ENCODE measurements at places on chromosomes 4 and X. TPM values are rescaled to one million over a fixed set of nuclear protein-coding genes. Genes with fewer than 3 reads are reported as not detected.

The UGT2B17 gene
- polyA plus RNA-seq: 287 TPM

The SORBS2 gene
- 34.4 TPM for polyA plus RNA-seq

DNA sequence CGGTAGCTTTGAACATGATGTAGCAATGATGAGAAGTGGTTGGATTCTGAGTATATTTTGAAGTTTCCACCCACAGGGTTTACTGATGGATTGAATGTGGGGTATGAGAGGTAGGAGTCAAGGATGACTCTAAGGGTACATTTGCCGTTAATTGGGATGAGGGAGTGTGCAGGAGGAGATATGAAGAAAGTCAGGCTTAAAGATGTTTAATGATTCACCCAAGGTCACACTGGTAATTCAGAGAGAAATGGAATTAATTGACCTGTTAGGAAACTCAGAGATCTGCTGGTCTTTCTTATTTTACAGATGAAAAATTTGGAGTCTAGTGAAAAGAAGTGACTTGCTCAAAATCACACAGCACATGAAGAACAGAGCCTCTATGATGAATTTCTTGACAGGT lies 390.7 kb downstream of the GBA3 start:
- no peaks in the 10 kb centered on the region for H3K27me3 ChIP-seq
- H3K4me1 ChIP-seq: no peaks in the 10 kb centered on the region
- H3K4me3 ChIP-seq: no peak overlapping the region
- no peak for DNase-seq
- no peak overlapping the region for H3K27ac ChIP-seq

DNA sequence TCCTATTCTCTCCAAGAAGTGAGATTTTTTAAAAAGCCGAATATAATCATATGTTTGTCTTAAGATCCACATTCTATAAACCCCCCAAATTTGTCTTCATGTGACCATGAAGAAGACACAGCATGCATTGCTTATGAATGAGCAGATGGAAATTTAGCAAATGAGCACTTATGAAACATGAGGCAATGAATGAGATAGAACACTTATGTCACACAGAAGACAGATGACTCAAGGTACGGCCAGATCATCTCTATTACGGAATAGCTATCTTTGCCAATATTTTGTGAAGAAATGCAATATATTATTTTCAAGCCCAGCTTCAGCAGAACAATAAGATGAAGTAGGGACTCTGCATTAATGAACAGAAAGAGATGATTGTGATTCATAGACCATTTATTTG lies 21.4 kb downstream of the PHEX start:
- H3K27me3 ChIP-seq: no peaks in the 10 kb centered on the region
- H3K27ac ChIP-seq: no peak overlapping the region
- no peak overlapping the region for H3K4me3 ChIP-seq
- DNase-seq: no peak

DNA sequence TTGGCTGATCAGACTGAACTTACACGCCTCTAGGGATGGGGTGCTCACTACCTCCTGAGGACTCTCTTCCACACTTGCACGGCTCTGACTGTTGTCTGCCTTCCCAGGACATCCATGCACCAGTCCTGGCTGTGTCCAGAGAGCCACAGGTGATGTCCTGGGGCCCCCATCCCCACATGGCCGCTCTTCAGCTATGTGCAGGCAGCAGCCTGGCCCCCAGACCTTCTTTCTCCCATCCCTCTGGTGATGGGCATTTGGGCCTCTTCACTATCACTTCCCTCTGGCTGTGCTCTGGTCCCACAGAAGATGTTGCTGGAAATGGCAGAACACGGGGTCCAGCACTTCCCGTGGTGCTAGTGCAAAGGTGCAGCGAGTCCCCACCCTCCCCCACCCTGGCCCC lies 40.9 kb upstream of the HMX1 start:
- H3K27ac ChIP-seq: no peak overlapping the region
- H3K36me3 ChIP-seq: no peaks in the 10 kb centered on the region
- DNase-seq: no peak
- H3K4me3 ChIP-seq: no peak overlapping the region
- peaks cover 6% of the 10 kb centered on the region for H3K27me3 ChIP-seq

DNA sequence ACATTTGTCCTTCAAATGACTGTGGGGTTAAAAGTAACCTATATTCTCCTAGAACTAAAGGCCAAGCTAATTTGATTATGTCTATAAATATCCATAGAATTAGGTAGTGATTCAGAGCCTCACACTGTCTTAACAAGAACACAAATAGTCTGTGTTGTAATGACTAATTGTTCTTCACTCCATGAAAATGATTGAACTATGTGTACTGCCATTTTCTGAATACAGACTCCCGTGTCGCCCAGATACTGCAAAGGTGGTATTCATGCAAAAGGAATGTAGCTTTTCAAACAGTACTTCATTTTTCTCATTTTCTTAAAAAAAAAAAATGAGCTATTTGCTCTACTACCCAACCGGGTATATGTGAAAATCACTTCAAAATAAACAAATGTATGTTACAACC lies 11.3 kb upstream of the PHKA2 start:
- no peak for DNase-seq
- no peaks in the 10 kb centered on the region for H3K36me3 ChIP-seq

GRCh38 chrX:16993791-16994318 lies 47.4 kb downstream of the REPS2 start:
- H3K36me3 ChIP-seq: no peaks in the 10 kb centered on the region
- no peak for DNase-seq
- no peak overlapping the region for H3K4me3 ChIP-seq
- H3K27ac ChIP-seq: no peak overlapping the region
- H3K27me3 ChIP-seq: no peaks in the 10 kb centered on the region

GRCh38 chrX:22652596-22652995 lies 347.2 kb upstream of the DDX53 start:
- H3K4me1 ChIP-seq: peaks cover 12% of the 10 kb centered on the region
- H3K36me3 ChIP-seq: no peaks in the 10 kb centered on the region
- peak overlapping the region; percentile 97 for H3K27ac ChIP-seq
- no peak overlapping the region for H3K4me3 ChIP-seq
- H3K27me3 ChIP-seq: no peaks in the 10 kb centered on the region

DNA sequence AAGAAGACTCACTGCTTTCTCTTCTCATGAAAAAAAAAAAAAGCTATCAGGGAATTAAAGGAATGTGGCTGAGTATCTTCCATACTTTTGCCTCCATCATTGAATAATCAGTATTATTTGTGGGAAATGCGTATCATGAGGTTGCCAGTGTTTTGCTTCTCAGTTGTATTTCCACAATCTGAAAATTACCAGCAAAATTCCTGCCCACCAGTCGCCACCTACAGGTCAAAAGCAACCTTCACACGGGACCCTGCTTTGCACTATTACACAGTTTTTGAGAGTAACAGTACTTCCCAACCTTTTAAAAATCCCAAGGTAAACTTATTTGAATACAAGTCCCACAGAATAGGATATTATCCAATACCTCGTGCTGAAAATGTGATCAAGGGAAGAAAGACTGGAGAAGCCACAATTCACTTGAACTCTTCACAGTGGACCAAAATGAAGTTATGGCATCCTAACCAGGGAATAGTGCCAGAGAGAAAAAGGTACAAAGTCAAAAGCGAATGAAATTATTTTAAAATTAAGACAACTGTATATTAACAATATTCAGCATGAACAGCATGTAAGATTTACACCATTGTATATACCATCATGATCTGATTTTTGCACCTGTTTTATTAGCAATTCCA lies 30.4 kb downstream of the PGRMC1 start:
- H3K27ac ChIP-seq: no peak overlapping the region
- no peaks in the 10 kb centered on the region for H3K36me3 ChIP-seq
- H3K4me1 ChIP-seq: no peaks in the 10 kb centered on the region
- DNase-seq: peak; percentile 2

- H3K27ac ChIP-seq: no peak overlapping the region
- peaks cover 15% of the 10 kb centered on the region for H3K4me1 ChIP-seq
- DNase-seq: no peak
- H3K36me3 ChIP-seq: peaks cover 4% of the 10 kb centered on the region
These were observed 1.4 kb upstream of the PRICKLE3 start for GRCh38 chrX:49187526-49187925.

GRCh38 chrX:95760356-95760755 lies 924.3 kb upstream of the DIAPH2 start:
- H3K27me3 ChIP-seq: no peaks in the 10 kb centered on the region
- H3K4me1 ChIP-seq: no peaks in the 10 kb centered on the region
- no peak overlapping the region for H3K27ac ChIP-seq
- H3K36me3 ChIP-seq: no peaks in the 10 kb centered on the region
- H3K4me3 ChIP-seq: no peak overlapping the region

The NXF2 gene
- polyA plus RNA-seq: not detected

- H3K27me3 ChIP-seq: no peaks in the 10 kb centered on the region
- peaks cover 45% of the 10 kb centered on the region for H3K4me1 ChIP-seq
- H3K36me3 ChIP-seq: no peaks in the 10 kb centered on the region
These were observed 4.8 kb downstream of the LRRC66 start for GRCh38 chr4:52015366-52015765.

DNA sequence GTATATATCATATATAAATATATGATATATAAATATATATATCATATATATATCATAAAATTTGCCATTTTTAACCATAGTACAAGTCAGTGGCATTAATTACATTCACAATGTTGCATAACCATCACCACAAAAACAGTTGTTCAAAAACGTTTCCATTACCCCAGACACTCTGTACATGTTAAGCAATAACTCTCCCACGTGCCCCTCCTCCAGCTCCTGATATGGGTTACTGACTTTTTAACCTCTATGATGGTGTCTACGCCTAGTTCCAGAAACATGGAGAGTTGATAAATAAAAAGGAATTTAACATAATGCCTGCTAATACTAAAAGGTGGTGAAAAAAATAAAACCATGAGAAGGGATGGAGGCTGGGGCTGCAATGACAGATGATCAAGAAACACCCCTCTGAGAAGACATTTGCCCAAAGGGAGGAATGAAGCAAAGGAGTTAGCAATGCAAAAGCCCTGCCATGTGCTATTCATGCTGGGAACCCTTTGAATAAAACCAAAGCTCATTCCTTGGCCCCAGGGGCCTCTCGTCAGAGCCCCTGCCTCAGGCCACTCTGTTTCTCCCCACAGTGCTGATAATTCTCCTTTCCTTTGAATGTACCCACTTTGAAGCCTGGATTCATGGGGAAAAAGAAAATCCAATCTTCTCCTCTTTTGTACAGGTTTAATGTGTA lies 144.3 kb downstream of the NWD2 start:
- H3K36me3 ChIP-seq: no peaks in the 10 kb centered on the region
- H3K27me3 ChIP-seq: no peaks in the 10 kb centered on the region
- H3K27ac ChIP-seq: no peak overlapping the region
- no peaks in the 10 kb centered on the region for H3K4me1 ChIP-seq

The ATP1B4 gene
- 0.45 TPM for polyA plus RNA-seq

DNA sequence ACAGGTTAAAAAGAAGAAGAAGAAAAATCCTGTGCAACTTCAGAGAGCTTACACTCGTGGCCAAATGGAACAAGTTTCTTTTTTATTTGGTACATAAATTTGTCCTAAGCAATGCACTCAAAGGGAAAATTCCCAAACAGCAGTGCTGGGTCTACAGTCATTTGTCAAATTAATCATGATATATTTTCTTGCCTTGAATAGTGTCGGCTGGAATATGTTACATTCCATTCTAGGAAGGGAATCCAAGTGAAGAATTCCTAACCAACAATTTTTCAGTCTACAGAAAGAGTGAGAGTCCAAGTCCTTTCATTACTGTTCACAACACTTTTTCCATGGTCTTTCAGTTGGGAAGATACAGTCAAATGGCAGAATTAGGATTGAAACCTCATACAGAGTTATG lies 63.9 kb downstream of the HAND2 start:
- H3K27me3 ChIP-seq: no peaks in the 10 kb centered on the region
- no peaks in the 10 kb centered on the region for H3K36me3 ChIP-seq
- no peak for DNase-seq
- no peak overlapping the region for H3K27ac ChIP-seq

DNA sequence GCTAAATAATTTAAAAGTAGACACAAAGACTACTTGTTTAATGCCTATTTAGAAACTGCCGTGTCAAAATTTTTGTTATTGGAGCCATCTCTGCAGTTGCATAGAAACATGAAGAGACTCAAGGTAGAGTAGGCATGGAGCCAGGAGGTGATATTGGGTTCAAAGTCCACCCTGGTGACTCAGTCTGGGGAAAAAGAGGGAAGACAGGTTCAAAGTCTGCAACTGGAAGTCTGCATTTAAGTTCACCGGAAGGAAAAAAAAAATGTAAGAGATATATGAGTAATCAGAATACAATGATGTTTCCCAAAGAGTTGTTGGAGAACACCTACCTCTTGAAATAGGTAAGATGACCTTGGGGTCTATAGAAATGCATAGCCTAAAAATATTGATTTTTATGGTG lies 67.4 kb upstream of the QRFPR start:
- no peaks in the 10 kb centered on the region for H3K4me1 ChIP-seq
- peak; percentile 82 for DNase-seq

- H3K36me3 ChIP-seq: peaks cover 6% of the 10 kb centered on the region
- no peak overlapping the region for H3K4me3 ChIP-seq
- H3K27ac ChIP-seq: no peak overlapping the region
- peaks cover 10% of the 10 kb centered on the region for H3K4me1 ChIP-seq
- DNase-seq: no peak
- no peaks in the 10 kb centered on the region for H3K27me3 ChIP-seq
These were observed 32.6 kb downstream of the RELL1 start for GRCh38 chr4:37653601-37654000.

GRCh38 chr4:76035799-76036380 lies at the start of gene CXCL11:
TSS of gene CXCL11 (minus strand) at chr4:76036070. CDS start at chr4:76035987, 83 bp downstream.
- DNase-seq: no peak
- H3K4me1 ChIP-seq: no peaks in the 10 kb centered on the region
- H3K4me3 ChIP-seq: no peak within 1 kb of the TSS

- H3K36me3 ChIP-seq: peaks cover 29% of the 10 kb centered on the region
- no peak overlapping the region for H3K27ac ChIP-seq
- no peaks in the 10 kb centered on the region for H3K4me1 ChIP-seq
- no peak overlapping the region for H3K4me3 ChIP-seq
These were observed 92.8 kb downstream of the CBR4 start for GRCh38 chr4:168917138-168917779.

- H3K4me3 ChIP-seq: no peak overlapping the region
- H3K36me3 ChIP-seq: no peaks in the 10 kb centered on the region
- no peak for DNase-seq
- H3K27ac ChIP-seq: no peak overlapping the region
These were observed 8.9 kb downstream of the NUP62CL start for GRCh38 chrX:107197319-107197718.

GRCh38 chr4:187586892-187587291 lies 408.7 kb upstream of the ZFP42 start:
- H3K4me1 ChIP-seq: no peaks in the 10 kb centered on the region

DNA sequence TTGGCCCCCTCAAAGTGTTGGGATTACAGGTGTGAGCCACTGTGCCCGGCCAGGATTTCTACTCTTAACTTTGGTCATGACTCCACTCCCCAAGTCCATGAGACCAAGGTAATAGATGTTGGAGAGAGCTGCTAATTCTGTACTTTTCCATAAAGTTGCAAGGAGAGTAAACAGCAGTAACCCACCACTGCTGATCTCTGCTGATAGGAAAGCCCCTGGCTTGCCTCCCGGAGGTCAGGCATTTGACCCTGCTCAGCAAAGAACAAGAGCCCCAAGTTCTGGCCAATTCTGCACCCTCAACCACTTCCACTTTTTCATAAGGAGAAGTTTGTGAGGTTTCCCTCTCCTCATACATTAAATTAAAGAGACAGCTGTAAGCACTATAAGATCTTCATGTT lies 143.0 kb downstream of the RASL11B start:
- no peaks in the 10 kb centered on the region for H3K36me3 ChIP-seq
- H3K27me3 ChIP-seq: no peaks in the 10 kb centered on the region
- no peak overlapping the region for H3K4me3 ChIP-seq
- H3K4me1 ChIP-seq: no peaks in the 10 kb centered on the region

The NHSL2 gene
- 3.3 TPM for polyA plus RNA-seq

GRCh38 chrX:119684916-119685224 lies 8.1 kb downstream of the SEPTIN6 start:
- H3K27me3 ChIP-seq: no peaks in the 10 kb centered on the region
- H3K36me3 ChIP-seq: no peaks in the 10 kb centered on the region
- DNase-seq: no peak
- peak overlapping the region; percentile 65 for H3K27ac ChIP-seq

The TCEAL6 gene
- polyA plus RNA-seq: 1.1 TPM

Measured in large intestine (tissue), 12 donors.